ENCODE measurements at places on chromosomes 1 and 21.

GRCh38 chr1:236147521-236148469 lies 5.5 kb downstream of the GPR137B start:
- DNase-seq = no peak

DNA sequence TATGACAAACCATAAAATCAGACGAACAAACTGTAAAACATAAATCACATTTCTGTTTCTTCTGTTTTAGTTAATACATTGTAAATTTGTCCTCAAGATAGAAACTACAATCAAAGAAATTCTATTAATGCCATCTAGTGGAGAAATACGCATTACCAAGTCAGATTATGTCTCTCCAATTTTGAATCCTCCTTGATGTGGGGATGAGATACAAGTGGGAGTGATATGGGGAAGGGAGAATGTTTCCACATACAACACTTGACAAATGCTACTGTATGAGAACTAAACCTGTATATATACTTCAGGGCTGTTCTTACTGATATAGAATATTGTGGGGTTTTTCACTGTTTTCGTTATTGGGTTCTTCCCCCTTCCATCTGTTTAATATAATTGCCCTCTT lies 2.6 kb downstream of the HFM1 start:
- peak; percentile 79 for DNase-seq

GRCh38 chr1:119329541-119330461 lies 38.8 kb upstream of the HAO2 start:
- DNase-seq = no peak

DNA sequence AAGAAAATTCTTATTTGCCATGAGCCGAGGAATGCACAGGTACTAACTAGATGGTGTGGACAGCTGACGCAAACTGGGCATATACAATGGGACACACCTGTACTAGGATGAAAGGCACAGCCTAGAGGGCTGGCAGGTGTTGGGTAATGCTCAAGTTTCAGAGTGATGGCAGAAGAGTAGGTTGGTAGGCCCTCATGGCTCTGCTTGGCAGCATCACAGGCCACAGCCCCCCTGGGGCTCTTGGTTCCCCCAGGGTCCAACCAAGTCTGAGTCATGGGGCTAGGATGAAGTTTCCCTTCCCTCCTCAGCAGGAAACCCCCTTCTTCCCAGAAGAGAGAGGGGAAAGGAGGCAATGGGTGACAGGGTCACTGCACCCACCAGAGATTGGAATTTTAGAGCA lies 35.2 kb downstream of the SPEN start:
- no peak for DNase-seq

DNA sequence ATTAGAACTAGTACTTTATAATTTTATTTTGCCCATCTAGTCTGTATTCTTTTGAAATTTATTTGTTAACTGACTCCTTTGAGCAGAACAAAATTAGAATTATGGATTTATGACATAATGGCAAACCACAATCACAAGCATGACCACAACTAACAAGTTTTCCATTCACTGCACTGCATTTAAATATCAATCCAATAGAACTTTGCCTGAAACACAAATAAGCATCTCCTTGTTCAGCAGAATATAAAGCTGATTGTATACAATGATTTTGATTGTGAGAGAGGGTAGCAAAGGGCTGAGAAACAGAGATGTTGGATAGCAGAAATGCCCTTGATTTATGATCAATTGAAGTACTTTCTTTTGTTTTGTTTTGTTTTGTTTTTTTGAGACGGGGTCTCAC lies 495.5 kb upstream of the RGS18 start:
- no peak for DNase-seq

- DNase-seq = no peak
Observed at GRCh38 chr1:58399176-58399575, 147.3 kb downstream of the OMA1 start.

GRCh38 chr1:121516234-121516967 lies 331.6 kb downstream of the SRGAP2C start:
- no peak for DNase-seq

DNA sequence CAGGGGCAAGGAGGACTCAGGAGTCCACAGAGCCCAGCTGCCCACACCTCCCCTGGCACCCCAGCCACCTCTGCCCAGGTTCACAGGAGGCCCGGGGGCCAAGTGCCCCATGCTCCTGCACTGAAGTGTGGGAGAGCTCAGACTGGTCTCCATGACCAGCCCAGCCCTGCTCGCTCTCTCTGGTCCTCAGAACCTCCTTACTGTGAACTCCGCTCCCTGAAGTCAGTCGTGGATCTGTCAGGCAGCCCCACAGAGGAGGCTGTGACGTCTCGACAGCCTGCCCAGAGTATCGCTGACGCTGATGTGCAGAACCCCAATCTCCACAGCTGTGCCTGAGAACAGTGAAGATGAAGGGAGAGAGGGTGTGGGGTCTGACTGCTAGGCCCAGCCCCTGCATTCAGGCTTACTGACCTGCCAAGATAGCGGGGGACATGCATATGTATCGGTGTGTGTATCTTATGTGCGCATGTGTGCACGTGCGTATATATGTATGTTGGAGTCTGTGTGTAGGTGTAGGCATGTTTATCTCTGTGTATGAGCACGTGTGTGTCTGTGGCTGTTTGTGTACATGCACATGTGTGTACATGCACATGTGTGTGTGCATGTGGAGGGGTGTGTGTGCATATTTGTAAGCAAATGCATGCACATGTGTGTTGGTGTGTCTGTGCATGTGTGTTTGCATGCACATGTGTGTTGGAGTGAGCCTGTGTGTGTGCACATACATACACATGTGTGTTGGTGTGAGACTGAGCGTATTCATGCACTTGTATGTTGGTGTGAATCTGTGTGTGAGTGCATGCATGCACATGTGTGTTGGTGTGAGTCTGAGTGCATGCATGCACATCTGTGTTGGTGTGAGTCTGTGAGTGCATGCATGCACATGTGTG lies 118.5 kb upstream of the ARHGEF16 start:
- no peak for DNase-seq

GRCh38 chr21:44528634-44528995 lies 11.4 kb downstream of the KRTAP10-1 start:
- no peak for DNase-seq

GRCh38 chr1:112998592-112999235 lies 42.7 kb upstream of the SLC16A1 start:
- no peak for DNase-seq

DNA sequence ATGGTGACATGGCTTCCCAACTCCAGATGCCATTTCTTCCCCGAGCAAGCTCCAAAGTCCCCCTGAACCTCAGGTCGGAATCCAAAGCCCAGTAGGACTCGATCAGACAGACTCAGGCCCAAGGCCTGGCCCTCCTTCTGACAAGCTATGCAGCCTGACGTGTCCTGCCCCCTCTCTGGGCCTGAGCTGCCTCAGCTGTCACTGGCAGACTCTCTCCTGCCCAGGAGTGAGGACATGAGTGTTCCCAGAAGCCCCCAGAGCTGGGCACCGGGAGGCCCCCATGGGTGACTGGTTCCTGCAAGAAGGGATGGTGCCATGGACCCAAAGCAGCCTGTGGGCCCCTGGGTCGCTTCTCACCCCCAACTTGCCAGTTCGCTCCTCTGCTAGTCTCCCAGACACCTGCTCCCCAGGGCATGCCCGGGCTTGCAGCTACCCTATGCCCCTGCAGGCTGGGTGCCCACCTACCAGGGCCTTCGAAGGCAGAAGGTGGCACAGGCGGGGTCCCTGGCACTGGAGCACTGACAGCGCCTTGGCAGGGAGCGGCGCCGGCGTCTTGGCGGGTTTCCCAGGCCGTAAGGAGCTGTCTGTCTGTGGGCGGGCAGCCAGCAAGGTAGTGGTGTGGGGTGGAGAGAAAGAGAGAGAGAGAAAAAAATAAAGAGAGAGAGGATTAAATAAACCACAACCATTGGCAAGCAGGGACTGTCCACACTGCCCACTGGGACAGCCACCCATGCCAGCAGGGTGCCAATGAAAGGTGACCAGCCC lies 2.3 kb downstream of the EDN2 start:
- no peak for DNase-seq

DNA sequence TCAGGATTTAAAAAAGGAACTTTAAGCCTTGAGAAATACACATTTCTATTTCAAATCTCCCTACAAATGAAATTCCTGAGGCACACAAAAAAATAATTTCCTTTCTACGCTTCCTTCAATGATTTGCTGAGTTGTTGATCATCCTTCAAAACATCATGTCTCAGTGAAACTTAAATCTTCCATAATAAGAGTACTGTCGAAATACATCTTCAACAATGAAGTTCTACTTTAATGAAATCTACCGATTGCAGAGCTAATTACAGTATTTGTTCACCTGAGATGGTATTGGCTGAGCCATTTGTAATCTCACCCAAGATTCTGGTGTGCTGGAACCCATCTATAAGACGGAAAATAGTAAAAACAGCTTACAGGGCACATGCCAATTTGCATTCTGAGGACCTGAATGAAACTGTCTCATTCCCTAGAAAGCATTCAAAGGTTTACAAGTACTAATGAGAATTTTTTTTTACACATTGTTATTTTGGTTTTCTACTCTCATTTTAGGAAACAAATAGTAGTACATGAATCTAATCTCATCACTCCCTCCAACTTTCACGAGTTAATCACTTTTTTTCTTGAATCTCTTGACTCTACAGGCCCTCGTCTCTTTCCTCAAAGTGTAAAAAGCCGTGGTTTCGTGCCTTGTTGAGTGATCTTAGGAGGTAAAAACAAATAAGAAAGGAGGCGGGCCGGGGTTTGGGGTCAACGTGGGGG lies 1.1 kb downstream of the CHML start:
- peak; percentile 36 for DNase-seq

- peak; percentile 41 for DNase-seq
Observed at GRCh38 chr1:213303286-213303685, 252.2 kb downstream of the RPS6KC1 start.

GRCh38 chr1:228043281-228043848 lies 36.6 kb downstream of the WNT3A start:
- peak; percentile 15 for DNase-seq

DNA sequence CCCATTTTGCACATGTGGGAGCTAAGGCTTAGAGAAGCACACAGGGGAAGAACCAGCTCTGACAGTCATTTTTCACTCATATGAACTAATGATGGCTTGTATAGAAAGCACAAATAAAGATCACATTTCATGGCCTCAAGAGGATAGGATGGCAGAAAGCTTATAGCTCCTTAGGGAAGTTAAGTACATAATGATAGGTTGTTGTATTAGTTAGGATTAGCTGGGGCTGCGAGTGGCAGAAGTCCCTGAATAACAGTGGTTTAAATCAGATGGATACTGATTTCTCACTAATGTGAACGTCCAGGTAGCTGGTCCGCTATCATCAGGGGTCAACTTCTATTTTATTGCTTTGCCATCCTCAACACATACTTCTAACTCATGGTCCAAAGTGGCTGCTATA lies 284.0 kb downstream of the RPS6KC1 start:
- DNase-seq = no peak

GRCh38 chr1:113849072-113849471 lies 22.4 kb downstream of the PTPN22 start:
- no peak for DNase-seq

- DNase-seq = no peak
Observed at GRCh38 chr1:157497284-157497683, 55.0 kb downstream of the FCRL5 start.

DNA sequence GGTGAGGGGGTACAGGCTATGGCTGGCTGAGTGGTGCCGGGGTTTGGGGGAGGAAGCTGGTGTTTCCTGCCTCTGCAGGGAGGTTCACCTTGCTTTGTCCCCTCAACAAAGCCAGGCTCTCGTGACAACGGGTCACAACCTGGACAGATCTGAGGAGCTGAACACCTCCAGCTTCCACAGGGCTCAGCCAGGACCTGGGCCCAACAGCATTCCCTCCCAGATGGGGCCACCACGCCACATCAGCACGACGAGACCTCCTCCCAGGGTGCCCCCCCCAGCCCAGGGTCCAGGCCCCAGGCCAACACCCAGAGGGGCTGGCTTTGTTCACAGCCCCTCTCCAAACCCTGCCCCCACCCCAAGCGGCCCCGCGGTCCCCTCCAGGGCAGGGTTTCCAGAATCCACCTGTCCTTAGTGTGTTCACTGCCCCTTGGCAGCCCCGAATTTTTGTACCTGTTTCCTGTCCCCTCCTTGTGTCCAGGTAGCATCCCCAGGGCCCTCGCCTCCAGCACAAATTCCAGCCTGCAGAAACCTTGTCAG lies 34.7 kb downstream of the UBE2G2 start:
- DNase-seq = peak; percentile 6

GRCh38 chr1:31040038-31040437 lies 25.5 kb downstream of the PUM1 start:
- peak; percentile 86 for DNase-seq

DNA sequence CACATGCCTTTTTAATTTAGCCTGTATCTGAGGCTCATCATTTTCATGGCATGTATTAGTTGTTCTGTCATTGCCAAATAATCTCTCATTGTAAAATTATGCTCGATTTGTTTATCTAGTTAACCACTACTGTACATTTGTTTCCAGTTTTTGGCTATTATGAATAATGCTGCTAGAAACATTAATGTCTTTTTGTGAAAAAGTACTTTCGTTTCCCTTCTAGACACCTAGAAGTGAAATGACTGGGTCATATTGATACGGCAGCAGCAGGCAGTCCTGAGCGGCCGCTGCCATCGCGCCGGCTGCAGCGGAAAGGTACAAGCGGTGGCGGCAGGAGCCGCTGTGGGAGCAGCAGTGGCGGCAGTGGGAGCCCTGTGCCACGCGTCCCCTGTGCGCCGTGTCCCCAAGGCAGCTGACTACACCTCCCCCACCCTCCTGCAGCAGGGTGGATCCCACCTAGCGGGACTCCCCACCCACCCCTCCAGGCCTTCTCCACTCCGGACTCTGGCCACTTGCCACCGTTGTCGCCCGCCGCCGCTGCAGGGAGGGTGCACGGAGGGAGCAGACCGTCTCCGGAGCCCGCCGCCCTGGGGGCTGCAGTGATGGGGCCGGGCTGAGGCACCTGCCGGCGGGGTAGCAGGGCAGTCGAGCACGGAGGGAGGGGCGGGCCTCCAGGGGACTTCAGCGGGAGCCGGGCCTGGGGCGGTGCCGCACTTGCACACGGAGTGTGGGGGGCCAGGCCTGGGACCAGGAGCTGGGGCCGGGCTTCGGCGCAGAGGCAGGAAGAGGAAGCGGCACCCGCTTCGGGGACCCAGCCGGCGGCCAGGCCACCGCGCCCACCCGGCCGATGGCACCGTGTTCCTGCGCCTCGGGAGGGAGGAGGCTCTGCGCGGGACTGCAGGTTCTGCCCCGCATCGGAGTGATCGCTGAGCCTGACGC lies 66.8 kb upstream of the RGS7 start:
- DNase-seq = peak; percentile 82

DNA sequence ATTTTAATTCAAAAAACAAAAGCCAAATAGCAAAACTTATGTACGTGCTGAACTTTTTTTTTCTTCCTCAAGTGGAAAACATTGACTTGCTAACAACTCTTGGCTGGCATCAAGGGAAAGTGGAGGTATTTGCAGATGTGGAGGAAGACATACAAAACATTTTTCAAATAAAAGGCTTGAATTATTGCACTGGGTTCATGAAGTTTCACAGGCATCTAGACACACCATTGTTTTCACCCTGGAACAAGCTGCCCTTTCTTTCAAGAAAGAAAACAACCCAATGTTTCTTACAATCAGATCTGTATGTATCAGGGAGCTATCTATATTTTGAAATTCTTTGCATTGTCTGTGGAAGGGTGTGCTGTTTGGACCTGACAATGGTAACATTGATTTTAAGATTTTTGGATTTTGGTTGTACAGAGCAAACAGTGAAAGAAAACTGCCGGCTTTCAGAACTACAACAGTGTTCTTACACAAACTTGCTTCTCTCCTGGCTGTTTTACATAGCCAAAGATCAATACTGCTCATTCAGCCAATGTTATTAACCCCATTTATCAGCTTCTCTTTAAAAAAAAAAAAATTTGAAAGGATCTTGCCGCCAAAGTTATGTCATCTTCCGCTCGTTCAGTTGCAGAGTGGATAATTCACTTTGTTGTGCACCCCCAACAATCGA lies 187.7 kb upstream of the FOXD3 start:
- no peak for DNase-seq

- no peak for DNase-seq
Observed at GRCh38 chr1:36590264-36590663, 107.6 kb upstream of the CSF3R start.

Data from DMS53 (cell line).